ENCODE measurements at places on chromosomes 3 and 15. TPM values are rescaled to one million over a fixed set of nuclear protein-coding genes. Genes with fewer than 3 reads are reported as not detected.

GPR62 gene
- polyA plus RNA-seq: 0.41 TPM

COL7A1 gene
- polyA plus RNA-seq: 14.4 TPM

COL6A5 gene
- not detected for polyA plus RNA-seq

RLBP1 gene
- not detected for polyA plus RNA-seq

TBC1D21 gene
- not detected for polyA plus RNA-seq

TM4SF18 gene
- 14.2 TPM for polyA plus RNA-seq

UQCRC1 gene
- 584 TPM for polyA plus RNA-seq

Data from kidney (tissue), 22 donors.